ENCODE measurements at places on chromosomes 11 and 22.

GRCh38 chr22:50523458-50523805 lies 2.0 kb downstream of the SCO2 start:
- no peak for DNase-seq

- DNase-seq = no peak
Measured at GRCh38 chr22:35008213-35008612, 57.7 kb upstream of the ISX start.

DNA sequence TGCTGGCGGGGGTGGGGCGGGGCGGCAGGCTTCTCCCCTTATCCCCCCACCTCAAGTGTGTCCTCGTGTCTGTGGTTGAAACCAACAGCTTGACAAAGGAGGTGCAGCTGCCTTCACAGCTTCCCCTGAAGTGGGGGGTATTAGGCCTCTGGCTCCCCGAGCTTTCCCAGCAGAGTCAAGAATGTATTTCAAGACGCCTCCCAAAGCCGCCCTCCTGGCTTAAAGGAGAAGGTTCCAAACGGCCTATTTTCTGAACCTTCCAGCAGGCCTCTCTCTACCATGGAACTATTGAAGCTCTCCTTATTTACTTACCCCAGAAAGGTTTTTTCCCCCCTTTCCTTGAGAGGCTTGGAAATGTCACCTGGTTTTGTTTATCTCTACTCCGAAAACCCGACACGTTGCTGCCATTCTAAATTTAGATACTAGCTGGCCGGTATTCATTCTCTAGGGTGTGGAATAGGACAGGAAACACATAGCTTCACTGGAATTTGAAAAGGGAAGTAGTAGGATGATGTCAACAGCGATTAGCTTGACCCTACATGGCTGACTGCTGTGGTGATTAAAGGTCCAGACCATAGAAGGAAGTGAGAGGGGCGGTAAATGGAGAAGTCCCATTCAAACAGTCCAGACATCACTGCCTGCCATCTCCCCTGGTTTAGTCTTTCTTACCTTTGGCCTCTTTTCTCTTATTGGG lies 671 bp upstream of the PICALM start:
- DNase-seq = no peak

- no peak for DNase-seq
Measured at GRCh38 chr22:40932396-40932795, 18.8 kb upstream of the RBX1 start.

DNA sequence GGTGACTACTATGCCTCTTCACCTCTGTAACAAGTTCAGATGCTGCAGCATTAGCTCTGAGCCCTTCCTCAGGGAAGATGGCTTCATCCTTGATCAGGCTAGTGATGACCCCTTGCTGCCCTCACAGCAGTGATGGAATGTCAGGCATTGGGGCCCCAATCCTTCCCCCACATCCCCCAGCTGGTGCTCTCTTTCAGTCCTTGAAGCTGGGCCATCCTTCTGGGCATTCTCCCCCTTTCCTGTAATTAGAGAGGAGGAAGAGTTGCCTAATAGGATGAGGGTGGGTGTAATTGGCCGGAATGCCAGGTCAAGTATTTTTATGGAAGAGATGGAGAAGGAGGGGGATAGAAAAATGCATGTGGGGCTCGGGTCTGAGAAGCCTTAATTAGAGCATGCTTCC lies 62.6 kb downstream of the TRAF6 start:
- DNase-seq = no peak

GRCh38 chr11:123392431-123392830 lies 37.6 kb upstream of the GRAMD1B start:
- no peak for DNase-seq

GRCh38 chr11:61452825-61453224 lies 22.9 kb downstream of the SDHAF2 start:
- no peak for DNase-seq

GRCh38 chr11:64720167-64720566 lies 2.8 kb downstream of the NRXN2 start:
- no peak for DNase-seq

- DNase-seq = no peak
Measured at GRCh38 chr11:35803115-35803514, 140.5 kb downstream of the TRIM44 start.

DNA sequence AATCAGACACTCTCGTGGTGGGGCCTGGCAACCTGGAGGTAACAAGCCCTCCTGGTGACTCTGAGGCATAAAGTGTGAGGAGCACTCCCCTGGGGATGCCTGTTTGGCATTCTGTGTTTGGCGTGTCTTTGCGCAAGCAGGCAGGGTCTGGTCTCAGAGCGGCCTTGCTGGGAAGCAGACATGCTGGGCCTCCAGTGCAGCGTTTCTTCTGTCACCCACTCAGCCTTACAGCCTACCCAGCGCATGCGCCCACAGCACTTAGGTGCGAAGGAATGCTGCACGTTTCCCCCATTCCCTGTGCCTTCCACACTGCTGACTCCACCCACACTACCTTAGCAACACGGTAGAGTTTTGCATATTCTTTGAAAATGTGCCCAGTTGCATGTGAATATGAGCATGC lies 7.4 kb upstream of the CXCR5 start:
- no peak for DNase-seq

- DNase-seq = no peak
Measured at GRCh38 chr11:114964676-114965214, 286.4 kb downstream of the NXPE2 start.

DNA sequence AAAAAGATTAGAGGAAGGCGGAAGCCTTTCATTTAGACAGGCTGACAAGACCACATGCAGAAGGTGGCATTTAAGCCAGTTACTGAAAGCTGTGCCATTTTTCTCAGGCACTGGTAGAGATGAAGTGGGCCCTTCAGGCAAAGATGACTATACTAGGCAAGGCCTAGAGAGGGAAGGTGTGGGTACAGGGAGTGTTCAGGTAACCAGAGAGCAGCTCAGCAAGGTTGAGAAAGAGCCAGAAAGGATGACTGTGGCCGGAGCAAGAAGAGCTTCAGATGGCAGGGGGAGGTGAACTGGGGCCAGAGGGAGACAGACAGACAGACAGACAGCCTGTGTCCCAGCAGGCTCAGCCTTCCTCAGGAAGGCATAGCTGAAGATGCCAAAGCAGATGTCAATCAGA lies 88.1 kb upstream of the NARS2 start:
- no peak for DNase-seq

GRCh38 chr22:50119169-50119767 lies 29.5 kb downstream of the MOV10L1 start:
- no peak for DNase-seq

DNA sequence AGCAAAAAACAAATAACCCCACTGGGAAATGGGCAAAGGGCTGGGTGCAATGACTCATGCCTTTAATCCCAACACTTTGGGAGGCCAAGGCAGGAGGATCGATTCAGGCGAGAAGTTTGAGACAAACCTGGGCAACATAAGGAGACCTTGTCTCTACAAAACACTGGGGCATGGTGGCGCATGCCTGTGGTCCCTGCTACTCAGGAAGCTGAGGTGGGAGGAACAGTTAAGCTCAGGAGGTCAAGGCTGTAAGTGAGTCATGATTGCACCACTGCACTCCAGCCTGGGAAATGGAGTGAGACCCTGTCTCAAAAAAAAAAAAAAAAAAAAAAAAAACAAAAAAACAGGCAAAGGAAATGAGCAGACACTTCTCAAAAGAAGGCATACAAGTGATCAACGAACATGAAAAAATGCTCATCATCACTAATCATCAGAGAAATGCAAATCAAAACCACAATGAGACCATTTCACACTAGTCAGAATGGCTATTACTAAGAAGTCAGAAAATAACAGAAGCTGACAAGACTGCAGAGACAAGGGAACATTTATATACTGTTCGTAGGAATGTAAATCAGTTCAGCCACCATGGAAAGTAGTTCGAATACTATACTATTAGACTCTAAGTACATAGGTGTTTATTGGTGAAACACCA lies 48.2 kb upstream of the SMCO4 start:
- no peak for DNase-seq

- no peak for DNase-seq
Measured at GRCh38 chr11:75311858-75312288, 39.6 kb downstream of the ARRB1 start.

- no peak for DNase-seq
Measured at GRCh38 chr11:1840780-1841480, 2.1 kb downstream of the TNNI2 start.

DNA sequence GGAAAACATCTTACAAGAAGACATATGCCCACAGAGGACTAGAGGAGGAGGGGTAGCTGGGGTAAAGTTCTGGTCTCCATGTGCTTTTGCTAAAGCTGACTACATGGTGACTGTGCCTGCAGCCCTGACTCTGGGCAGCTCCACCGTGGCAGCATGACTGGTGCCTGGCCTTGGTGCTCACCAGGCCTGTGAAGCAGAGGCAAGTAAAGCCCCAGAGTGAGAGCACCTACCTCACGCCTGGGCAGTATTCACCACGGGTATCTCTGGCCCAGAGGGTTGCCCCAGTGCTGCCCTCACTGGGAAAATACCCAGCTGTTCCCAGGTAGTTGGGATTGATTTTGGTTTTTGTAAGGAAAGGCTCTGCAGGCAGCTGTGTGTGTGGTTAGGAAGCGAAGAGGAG lies 78.3 kb downstream of the CTTN start:
- no peak for DNase-seq

DNA sequence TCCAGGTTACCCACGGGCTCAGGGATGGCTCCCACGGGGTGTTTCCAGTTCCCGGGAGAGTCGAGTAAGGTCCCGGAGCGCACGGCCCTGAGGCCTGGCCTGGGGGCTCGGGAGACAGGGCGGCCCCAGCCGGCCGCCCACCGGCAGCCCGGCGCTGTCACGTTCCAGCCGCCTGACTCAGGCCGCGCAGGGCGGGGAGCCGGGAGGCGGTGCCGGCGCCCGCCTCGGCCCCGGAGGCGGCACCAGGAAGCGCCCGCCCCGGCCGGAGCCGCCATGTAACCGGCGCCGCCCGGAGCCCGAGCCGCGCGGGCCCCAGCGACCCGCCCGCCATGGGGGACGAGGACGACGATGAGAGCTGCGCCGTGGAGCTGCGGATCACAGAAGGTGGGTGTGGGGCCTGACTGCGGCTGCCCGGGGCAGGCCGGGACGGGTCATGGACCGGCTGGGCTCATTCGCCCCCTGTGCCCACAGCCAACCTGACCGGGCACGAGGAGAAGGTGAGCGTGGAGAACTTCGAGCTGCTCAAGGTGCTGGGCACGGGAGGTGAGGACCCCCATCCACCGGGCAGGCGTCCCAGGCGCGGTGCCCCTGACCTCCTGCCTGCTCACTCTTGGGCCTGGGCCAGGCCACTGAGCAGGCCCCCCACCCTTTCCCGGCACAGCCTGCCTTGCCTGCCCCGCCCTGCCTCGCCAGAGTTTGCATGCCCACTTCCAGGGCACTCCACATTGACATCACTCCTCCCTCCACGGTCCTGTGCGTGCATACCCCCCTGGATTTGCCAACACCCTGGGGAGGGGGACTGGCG lies at the start of gene RPS6KA4:
Gene RPS6KA4 (plus strand): TSS at position 256 of the 805 bp plus-strand sequence. CDS start 74 bp downstream, at position 330.
- DNase-seq = no peak

GRCh38 chr11:36425561-36426081 lies 84.5 kb downstream of the TRAF6 start:
- DNase-seq = no peak

DNA sequence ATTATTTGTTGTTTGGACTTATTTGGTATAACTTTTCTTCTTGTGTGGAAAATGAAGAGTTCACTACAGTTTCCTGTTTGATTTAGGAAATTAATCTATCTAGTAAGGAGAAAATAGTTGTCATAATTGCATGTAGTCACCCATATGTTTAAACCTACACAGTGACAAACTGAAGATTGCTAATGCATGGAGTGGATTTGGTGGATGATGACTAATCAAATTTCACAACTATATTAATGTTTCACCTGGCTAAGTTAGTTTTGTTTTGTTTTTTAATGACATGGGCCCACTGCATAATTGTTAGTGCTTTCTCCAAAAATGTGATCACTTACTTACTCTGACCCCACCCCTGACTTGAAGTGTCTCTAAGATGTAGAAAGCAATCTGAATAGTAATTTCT lies 170.6 kb downstream of the DYNC2H1 start:
- DNase-seq = no peak

DNA sequence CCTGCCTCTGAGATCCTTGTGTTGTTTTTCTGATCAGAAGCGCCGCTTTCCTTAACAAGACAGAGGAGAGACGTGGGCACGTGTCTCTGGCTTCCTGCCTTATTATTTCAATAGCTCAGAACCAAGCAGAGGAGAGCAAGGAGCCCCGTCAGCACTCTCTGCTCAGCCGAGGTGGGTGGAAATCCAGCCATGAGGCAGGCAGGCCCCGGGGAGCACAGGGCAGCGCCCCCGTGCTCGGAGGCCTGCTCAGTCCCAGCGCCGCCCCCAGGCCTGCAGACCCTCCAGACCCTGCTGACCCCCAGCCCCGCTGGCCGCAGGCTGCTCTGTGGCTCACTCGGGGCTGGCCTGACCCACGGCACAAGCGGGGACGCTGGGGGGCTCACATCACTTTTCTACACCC lies 162.8 kb downstream of the BRD1 start:
- DNase-seq = no peak

DNA sequence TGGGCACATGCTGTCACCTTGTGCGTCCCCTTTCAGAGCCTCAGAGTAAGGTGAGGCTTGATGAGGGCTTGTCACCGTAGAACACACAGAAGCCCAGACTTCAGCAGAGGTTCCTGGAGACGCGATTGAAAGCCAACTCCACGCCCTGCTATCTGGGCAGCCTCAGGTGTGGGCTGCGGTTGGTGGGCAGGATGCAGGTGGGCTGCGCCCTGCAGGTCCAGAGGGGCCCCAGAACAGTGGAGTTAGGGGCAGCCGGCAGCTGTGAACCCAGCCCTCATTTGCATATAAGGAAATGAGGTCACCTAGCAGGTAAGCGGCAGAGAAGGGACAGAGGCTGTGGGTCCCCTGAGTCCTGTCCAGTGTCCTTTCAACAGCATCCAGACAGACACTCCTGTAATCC lies 15.4 kb downstream of the PHLDA2 start:
- no peak for DNase-seq

GRCh38 chr11:73995247-73995646 lies 12.6 kb upstream of the UCP2 start:
- DNase-seq = no peak

- no peak for DNase-seq
Measured at GRCh38 chr11:70299636-70300035, 29.1 kb downstream of the PPFIA1 start.

DNA sequence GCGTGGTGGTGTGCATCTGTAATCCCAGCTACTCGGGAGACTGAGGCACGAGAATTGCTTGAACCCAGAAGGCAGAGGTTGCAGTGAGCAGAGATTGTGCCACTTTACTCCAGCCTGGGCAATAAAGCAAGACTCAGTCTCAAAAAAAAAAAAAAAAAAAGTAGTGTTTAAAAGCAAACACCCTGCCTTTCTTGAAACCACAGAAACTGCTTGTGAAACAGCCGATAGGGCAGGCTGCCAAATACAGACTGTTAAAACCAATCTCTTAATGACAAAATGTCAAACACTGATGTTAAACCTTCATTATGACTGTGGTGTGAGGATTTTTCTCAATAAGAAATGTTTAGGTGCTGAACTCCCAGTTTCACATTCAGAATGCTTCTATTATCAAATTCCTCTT lies 27.3 kb downstream of the MARK2 start:
- DNase-seq = peak; percentile 85

GRCh38 chr11:75023446-75024067 lies 34.8 kb downstream of the NEU3 start:
- DNase-seq = no peak

- DNase-seq = peak; percentile 82
Measured at GRCh38 chr22:30265823-30266444, 717 bp downstream of the OSM start.

GRCh38 chr22:47547881-47548650 lies 785.6 kb downstream of the TBC1D22A start:
- DNase-seq = no peak

- DNase-seq = no peak
Measured at GRCh38 chr11:92628401-92629292, 340.8 kb upstream of the MTNR1B start.

- DNase-seq = no peak
Measured at GRCh38 chr11:105046898-105047579, 1.9 kb upstream of the CARD16 start.

GRCh38 chr22:46929046-46929709 lies 166.7 kb downstream of the TBC1D22A start:
- DNase-seq = no peak
